ENCODE measurements at places on chromosomes 13 and 19.
A peak's percentile ranks its signal among the peaks of the same experiment; 100 is the strongest.

- no peak for DNase-seq
Measured at GRCh38 chr19:29745253-29745652, 30.2 kb upstream of the C19orf12 start.

DNA sequence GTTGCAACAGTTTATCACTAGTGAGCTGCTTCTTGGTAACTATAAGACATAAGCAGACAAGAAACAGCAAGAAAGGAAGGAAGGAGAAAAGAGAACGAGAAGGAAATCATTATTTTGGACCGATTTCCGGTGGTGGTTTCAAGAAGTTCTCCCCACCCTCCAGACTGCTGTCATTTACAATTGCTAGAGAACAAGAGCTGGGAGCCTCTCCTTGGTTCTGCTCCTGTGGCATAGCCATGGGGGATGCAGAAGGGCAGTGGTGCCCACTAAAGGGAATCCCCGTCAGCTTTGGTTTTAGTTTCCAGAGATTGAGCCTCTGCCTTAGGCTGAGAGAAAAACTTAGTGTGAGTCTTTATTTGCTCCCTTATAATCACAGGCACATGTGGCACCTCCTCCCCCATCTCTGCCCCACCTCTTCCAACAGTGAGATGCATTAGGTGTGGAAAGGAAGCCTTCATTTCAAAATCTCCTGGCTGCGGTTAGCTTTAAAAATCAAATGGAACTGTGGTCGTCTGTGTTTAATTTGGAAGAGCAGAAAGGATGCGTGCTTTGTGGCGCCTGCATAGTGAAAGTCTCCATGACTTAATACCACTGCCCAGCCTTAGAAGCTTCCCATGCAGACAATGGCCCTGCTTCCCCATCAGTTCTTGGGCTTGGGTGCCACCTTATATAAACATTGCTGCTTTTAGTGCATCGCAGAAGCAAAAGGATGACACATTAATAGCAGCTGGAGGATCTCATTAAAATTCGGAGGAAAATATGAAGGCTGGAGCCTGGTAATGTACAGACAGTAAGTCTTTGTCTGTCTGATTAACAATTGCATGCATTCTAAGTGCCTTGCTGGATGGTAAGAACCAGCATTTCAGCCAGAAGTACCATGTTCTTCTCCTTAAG lies 25.0 kb downstream of the LRCH1 start:
- DNase-seq, result no peak

DNA sequence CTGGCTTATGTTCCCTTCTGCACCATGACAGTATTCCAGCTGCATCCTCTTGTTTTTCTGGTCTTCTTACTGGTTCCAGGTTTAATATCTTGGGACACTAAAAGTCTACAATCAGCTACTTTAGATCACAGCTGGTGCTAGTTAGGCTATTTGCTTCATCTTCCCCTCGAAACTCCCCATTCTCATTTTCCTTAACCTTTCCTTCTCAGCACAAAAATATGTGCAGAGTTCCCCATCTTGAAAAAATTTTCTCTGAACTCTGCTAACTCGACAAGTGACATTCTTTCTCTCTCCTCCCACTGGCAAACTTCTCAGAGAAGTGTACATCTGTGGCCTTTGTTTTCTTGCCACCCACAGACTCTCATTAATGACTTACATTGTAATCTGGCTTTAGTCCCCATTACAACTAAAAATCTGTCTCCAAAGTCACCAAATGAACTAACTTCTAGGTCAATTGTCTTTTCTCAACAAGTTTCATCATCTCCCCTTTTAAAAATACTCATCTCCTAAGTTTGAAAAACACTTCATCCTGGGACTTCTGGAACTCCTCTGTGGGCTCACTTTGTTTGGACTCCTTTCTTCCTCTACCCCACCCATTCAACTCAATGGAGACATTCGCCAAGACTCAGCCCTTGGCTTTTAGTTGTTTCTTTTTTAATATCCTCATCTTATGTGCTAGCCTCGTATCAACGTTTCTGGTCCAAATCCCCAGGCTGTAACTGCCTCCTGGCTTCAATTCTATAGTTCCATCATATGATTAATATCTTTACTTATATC lies 7.1 kb upstream of the KL start:
- no peak for DNase-seq

DNA sequence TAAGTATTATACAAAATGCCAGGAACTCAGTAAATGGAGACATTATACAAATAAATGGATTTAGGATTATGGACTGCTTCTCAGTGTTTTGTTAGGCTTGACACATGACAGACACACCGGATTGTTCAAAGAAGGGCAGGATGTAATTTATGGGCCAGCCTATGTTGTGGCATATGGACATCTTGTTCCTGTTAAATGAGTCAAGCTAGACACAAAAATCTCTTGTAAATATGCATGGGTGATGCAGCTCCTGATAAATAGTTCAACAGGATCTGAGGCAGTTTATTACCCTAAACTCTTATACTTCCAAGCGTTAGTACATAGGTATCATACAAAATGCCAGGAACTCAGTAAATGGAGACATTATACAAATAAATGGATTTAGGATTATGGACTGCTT lies 502.3 kb downstream of the TBC1D4 start:
- no peak for DNase-seq

DNA sequence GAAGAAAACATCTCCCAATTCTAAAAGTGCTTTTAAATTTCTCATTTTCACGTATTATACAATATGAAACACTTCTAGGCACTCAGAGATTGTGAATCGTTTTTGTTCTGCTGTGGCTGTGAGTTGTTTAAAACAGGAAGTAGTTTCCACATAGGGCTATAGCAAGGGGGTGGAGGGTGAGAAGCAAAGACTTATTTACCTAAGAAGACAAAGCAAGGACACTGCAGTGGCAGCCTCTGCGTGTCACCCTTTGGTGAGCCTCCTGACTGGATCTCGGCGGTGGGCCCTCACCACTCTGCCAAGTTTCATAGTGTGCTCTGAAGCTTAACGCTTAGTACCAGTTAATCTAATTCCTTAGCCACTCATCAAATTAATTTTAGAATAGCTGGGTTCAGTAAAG lies 56.8 kb downstream of the TNFSF13B start:
- peak; percentile 44 for DNase-seq

- DNase-seq, result no peak
Measured at GRCh38 chr19:51749979-51750378, 1.7 kb downstream of the FPR1 start.

DNA sequence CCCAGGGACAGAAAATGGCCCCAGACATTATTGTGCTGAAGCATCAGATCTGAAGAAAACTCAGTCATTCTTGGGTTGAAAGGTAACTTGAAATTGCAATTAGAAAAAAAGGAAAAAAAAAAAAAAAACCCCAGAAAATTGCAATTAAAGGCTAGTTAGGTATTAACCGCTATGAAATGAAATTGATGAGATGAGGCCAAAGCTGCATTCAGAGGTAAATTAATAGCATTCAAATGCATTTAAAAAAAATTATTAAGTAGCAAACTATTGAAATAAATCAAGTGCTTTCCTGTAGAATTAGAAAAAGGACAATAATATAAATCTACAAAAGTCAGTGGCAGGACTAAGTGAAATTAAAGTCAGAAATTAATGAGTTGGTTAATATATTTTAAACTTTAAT lies 6.4 kb downstream of the PGLS start:
- no peak for DNase-seq

DNA sequence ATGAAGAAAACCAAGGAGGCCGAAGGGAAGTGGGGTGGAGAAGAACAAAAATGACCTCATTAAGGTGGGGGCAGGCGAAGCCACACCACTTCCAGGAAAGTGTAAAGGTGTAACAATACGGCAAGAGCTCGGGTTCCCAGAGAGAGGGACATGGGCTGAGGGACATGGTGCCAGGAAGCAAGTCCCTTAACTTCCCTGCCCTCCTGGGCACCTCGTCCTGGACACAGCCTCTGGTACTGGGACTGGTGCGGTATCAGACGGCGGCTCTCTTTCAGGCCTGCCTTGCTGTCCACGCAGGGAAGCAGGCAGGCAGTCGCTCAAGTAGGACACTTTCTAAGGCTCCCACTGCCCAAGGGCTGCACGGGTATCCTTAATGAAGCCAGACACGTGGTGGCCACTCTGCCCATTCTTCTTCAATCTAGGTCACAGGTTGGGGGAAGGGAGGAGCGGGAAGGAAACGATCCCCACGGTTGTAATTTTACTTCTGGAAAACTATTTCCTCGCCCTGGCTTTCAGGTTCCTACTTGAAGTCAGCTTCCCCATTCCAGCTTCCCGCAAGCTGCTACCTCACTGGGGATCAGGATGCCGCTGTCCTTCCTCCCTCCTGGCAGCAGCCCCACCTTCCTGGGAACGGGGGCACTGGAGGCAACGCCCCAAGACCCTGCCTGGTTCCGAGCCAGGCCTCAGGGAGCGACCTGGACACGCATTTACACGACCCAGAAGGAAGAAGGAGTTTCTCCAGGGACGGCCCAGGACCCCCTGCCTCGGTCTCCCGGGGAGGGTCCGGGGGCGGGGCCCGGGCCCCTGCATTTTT lies 1.2 kb downstream of the AP3D1 start:
- DNase-seq, result no peak

DNA sequence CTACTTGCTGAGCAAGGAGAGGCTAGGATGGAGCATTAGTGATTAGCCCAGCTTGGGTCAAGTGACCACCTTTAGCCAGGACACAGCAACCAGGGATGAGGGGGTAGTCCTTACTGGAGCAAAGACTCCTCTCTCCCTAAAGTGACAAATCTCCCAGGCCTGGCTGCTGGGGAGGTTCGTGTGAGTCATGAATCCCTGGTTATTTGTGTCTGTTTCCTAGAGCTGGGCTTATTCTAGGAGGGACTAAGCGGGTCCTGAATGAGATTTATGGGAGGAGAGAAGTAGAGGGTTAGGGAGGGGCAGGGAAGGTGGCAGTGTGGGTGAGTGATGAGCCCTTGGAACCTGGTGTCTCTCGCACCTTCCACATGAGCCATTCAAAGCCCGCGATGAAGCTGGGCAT lies 487.3 kb downstream of the TSHZ3 start:
- no peak for DNase-seq

DNA sequence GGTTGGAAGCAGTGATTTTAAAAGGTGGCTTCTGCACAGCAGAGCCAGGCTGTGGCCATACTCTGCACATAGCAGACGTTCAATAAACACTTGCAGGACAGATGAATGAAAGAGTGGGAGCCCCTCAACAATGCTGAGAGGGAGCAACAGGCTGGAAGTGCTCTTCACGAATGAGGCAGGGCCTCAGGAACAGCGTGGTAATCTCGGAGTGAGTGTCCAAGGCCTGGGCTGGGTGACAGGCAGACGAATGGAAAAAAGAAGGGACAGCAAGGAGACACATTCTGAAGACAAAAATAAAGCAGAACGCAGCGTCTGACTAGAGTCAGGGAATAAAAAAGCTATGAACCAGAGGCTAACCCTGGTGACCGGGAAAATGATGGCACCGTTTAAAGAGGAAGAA lies 11.1 kb downstream of the GJA3 start:
- DNase-seq, result no peak

DNA sequence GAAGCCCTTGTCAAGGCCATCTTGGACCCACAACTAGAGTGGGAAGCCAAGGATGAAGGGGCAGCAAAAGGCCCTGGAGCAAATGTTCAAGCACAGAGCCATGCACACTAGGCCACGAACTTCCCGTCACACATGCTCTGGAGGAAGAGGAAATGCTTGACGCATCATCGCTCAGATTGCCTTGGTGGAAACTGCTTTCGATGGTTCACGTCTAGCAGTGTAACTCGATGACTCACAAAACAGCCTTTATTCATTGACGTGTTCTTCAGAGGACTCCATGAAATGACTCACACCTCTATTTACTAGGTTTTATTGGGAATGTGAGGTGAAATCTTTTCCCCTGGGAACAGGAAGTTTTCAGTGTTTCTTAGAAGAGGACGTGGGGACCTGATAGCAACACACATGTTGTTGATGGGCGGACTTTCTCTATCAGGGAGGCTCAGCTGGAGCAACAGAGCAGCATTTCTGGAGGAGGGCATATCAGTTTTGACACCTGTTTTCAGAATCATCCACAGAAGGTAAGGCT lies 79.8 kb upstream of the FLT1 start:
- peak; percentile 42 for DNase-seq

DNA sequence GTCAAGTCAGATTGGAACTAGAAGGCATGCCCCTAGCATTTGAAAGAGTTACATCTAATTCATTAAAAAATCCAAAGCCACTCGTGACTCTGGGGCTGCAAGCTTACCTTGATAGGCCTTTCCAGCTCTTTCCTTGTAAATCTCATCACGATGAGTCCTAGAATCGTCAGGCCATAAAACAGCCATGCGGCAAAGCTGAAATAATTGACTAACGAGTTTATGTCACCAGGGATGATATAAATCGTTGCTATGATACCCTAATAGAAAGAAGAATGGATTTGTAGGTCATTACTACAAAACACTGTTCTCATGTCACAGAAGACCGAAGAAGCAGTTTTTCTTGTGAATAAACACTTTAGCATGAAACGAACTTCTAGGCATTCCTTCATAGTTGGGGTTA lies 27.5 kb downstream of the SLC7A9 start:
- DNase-seq, result no peak

DNA sequence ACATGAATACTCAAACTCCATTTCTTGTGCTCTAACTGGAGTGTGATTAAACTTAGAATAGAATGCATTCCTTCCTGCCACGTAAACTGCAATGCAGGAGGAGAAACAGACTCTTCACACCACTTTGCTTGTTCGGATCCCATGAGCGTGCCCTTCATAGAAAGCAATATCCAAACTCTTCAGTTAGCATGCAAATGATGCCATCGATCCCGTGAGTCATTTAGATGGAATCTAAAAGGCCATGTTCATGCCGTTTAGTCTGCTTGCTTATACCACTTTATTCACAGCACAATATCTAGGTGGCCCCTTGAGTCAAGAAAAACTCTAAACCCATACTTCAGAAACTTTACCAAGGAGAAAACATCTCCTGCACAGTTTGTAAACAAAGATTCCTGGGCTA lies 225.8 kb downstream of the OXGR1 start:
- DNase-seq, result no peak

DNA sequence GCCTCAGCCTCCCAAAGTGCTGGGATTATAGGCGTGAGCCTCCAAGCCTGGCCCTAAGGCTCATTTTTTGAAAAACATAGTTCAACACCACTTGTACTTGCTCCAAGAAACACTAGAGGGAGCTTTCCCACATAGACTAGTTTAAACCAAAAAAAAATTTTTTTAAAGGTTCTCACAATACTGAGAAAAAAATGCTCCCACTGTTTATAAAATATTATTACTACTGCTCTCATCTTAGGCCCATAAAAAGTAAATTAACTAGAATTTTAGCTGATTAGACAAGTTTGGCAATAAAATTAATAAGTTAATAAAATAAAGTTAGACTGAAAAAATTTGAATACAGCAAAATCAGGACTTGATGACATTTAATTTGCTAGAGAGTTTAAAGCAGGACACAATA lies 109.5 kb downstream of the TBC1D4 start:
- peak; percentile 43 for DNase-seq

DNA sequence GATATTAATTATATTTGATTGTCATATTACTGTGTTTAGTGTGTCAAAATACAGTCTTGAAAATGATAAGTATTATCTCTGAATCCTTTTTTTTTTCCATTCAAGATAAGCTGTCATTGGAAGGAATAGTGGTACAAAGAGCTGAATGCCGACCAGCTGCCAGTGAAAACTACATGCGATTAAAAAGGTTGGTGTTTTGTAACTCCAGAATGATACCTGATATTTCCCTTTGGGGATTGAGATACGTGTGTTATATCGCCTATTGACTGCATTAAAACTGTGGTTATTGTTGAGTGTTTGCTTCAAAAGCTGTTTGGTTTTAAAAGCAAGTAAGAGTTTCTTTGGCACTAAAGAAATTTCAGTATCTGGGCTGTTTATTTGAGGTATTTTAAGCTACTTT lies 6.5 kb upstream of the KCTD4 start:
- DNase-seq, result no peak
